ENCODE measurements at places on chromosomes 4 and X.

DNA sequence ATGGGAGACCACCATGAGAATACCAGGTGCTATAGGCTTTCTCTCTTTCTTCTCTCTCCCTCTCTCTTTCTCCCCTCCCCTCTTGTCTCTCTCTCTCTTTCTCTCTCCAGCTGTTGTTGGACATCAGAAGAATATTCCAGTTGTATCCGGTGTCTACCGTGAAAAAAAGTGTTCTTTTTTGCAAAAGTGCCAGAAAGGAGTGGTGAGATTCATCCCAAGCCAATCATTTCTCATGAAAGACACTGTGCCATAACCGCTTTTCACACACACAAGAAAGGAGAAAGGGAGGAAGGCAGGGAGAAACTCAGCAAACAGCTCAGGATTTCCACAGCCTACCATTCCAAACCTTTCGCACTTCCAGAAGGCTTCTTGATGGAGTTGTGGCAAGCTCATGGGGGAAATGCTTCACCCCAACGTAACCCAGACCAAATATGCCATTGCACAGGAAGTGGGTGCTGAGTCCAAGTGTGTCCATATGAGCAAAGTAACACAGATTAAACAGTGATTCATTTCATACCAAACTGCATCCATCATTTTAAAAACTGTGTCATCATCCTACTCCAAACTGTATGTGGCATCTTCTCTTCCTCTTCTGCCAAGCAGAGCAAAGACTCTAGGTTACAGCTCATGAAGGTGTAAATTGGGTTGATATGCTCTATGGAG, 224.0 kb downstream of the APBB2 start:
- H3K27ac ChIP-seq = no peak overlapping the region
- H3K36me3 ChIP-seq = no peaks in the 10 kb centered on the region
- peaks cover 6% of the 10 kb centered on the region for H3K27me3 ChIP-seq

DNA sequence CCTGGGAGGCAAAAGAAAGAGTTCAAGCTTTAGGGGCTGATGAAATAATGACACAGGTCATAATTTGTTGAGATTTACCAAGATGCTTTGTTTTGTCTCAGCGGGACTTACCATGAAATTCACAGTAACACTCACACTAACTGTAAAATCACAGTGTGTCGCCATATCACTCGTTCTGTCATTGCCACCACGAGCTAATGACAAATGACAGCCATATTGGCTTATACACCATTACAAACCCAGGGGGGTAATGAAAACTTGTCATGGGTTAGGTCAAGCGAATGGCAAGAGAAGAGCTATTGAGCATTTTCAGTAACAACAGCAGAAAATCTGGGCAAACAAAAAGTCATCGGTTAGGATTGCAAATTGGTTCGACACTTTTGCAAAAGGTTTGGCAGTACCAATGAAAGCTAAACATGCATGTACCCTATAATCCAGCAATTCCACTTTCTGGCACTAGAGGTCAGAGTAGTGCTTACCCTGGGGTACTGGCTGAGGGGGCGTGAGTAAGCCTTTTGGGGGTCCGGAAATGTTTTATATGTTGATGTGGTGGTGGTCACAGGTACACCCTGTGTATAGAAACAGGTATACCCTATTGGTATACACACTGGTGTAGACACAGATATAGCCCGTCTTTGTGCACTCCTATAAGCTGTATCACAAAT, 83.9 kb upstream of the RAI2 start:
- no peak overlapping the region for H3K4me3 ChIP-seq
- no peak for DNase-seq
- no peaks in the 10 kb centered on the region for H3K36me3 ChIP-seq

GRCh38 chrX:139924696-139925095, 8.2 kb downstream of the ATP11C start:
- H3K27ac ChIP-seq = no peak overlapping the region
- H3K4me1 ChIP-seq = peaks cover 11% of the 10 kb centered on the region

- H3K4me3 ChIP-seq = peak overlapping the region; percentile 67
- DNase-seq = peak; percentile 41
- H3K4me1 ChIP-seq = peaks cover 6% of the 10 kb centered on the region
- H3K27ac ChIP-seq = no peak overlapping the region
- H3K27me3 ChIP-seq = peaks cover 80% of the 10 kb centered on the region
Observed at GRCh38 chr4:173538148-173538908, 8.3 kb upstream of the HAND2 start.

- peak overlapping the region; percentile 67 for H3K4me3 ChIP-seq
- H3K27me3 ChIP-seq = no peaks in the 10 kb centered on the region
- peaks cover 22% of the 10 kb centered on the region for H3K4me1 ChIP-seq
- H3K36me3 ChIP-seq = no peaks in the 10 kb centered on the region
Observed at GRCh38 chr4:2763511-2763967, 7.4 kb upstream of the TNIP2 start.

GRCh38 chrX:97705936-97706335, 822.2 kb downstream of the RPA4 start:
- H3K4me3 ChIP-seq = no peak overlapping the region
- H3K36me3 ChIP-seq = no peaks in the 10 kb centered on the region
- no peak overlapping the region for H3K27ac ChIP-seq
- H3K4me1 ChIP-seq = no peaks in the 10 kb centered on the region
- DNase-seq = no peak

DNA sequence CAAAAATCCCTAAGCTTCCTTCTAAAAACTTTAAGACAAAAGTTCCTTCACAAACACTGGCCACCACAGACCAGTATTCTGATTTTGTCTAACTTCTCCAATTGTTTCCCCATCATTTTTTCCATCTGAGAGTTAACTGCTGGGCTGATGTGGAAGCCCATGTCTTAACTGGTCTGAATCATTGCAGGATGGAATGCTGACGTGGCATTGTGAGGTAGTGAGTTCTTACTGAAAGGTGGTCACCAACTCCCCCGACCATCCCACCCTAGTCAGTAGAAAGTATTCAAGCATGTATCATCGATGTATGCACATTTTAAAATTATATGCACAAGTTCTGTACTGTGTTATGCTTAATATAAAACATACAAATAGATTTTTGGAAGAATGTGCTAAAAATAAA, 99.1 kb upstream of the SMIM10 start:
- no peak overlapping the region for H3K4me3 ChIP-seq
- H3K4me1 ChIP-seq = no peaks in the 10 kb centered on the region
- DNase-seq = no peak
- no peaks in the 10 kb centered on the region for H3K36me3 ChIP-seq
- H3K27me3 ChIP-seq = no peaks in the 10 kb centered on the region

DNA sequence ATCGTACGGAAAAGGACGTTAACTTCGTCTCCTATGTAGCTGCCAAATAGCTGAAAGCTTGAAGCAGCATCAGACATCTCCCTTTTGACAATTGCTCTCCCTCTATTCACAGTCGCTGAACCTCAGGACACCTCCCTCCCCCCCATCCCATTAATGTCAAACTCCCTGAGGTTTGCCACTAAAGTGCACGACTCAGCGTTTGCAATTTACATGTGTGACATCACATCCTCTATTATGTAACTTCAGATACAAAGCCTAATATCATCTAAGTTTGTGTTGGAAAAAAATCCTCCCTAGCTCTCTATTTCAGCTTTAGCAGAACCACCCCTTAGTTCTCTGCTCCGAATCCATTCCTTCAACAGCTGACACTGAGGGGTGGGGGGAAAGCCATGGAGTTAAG, 5.5 kb upstream of the NR3C2 start:
- no peak overlapping the region for H3K4me3 ChIP-seq
- H3K27ac ChIP-seq = no peak overlapping the region
- H3K27me3 ChIP-seq = peaks cover 7% of the 10 kb centered on the region
- peaks cover 12% of the 10 kb centered on the region for H3K4me1 ChIP-seq

DNA sequence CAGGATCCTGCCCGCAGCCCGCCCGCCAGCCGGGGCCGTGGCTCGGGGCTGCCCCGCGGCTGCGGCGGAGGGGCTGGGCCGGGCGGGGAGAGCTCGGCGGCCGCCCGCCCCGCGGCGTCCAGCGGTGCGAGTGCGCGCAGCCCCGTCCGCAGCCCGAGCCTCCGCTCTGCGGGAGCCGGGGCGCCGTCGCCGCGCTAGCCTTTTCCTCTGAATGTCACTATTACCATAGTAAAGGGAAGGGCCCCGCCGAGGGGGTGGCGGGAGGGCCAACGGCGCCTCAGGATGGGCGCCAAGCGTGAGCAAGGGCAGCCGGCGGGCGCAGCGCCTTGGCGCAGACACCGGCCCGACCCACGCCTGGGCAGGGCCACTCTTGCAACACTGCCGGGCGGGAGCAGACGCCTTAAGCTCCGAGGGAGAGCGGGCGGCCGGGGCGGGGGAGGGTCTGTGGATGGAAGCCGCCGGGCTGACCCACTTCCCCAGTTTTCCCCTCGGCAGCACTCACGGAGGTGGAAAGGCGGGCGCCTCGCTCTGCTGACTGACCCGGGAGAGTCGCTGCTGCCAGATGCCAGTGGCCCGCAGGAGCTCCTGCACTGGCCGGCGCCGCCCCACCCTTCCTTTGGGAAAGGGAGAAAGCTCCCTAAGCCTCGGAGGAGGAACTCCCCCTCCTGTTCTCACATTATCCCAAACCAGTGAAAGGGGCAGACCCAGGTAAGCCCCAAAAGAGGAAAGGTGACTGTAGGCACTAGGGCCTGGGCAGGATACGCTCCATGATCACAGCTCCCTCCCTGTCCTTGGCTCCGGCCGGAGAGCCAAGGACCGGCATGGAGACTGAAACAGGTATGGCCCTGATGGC, 329.4 kb downstream of the HNRNPD start:
- H3K27ac ChIP-seq = no peak overlapping the region
- peaks cover 2% of the 10 kb centered on the region for H3K4me1 ChIP-seq
- peak; percentile 31 for DNase-seq
- peaks cover 48% of the 10 kb centered on the region for H3K27me3 ChIP-seq
- H3K36me3 ChIP-seq = no peaks in the 10 kb centered on the region
- peak overlapping the region; percentile 23 for H3K4me3 ChIP-seq

Data from activated naive CD8-positive, alpha-beta T cell treated with anti-CD3 and anti-CD28 coated beads, Interleukin-2, amount 10 ng/mL, durations not matched to agents 7 days and 5 days (primary cell).